Stimulated activated CD8-positive, alpha-beta memory T cell treated with anti-CD3 and anti-CD28 coated beads, Interleukin-15, amount 100 ng/mL, for 1 hour (primary cell): ENCODE measurements at places on chromosomes 7 and 10.

DNA sequence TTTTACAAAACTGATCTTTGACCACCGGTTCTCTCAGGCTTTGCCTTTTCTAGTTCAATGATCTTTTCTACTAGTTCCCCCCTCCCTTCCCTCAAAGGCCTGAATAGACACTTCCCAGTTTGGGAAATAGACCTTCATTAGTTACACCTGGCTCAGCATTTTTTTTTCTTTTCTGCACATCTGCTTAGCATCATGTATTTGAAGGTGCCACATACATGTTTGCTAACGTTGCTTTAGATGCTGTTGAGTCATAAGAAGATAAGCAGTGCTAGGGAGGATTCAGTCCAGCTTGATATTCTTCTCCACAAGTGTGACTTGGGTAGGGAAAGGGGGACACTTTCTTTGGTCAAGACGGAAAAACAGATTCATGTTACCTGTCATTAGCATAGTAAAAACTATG lies 78.3 kb downstream of the BICC1 start:
- DNase-seq, result no peak

DNA sequence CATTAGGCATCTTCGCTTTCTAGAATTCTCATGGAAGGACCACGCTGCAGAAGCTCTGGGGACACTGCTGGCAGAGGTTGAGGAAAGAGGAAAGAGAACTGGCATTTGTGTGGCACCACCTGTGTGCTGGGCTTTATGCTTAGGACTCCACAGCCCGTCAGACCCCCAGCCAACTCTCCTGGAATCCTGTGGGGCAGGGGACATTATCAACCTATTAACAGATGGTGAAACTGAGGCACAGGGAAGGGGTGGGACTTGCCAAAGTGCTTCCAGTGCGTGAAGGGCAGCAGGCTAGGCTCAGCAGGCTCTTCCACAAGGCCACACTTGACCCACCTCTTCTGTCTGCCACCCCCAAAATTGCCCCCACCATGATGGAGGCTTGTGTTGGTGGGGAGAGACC lies 46.8 kb downstream of the ZCCHC24 start:
- no peak for DNase-seq

- no peak for DNase-seq
These were observed 50.5 kb downstream of the YKT6 start for GRCh38 chr7:44251269-44251668.

DNA sequence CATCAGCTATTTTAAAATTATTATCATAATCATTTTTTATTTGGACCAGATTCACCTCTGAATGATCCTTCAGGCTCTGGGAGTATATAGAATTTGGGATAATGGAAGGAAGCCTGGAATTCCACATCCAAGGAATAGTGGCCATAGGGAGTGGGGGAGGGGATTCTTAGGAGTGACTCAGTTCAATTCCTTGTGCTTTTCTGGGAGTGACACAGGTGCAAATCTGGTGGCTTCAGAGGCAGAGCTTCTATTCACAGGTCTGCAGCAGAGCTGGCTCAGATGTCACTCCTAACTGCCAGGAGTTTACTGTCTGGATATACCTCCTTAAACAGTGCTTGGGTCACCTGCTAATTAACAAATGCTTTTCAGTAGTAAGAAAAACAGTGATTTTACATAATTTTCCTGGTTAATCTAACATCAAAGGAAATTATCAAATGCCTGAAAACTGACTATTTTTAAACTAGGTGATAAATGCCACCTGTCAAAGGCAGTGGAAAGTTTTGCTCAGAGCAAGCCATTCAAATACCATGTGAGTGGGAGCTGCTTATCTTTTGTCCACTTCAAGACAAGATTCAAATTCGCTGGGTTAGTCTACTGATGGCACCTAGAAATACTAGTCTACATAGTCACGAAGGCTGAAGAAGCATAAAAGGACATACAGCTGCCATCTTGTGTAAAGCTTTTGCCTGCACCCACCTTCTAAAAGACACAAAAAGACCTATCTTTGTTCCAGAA lies 106.7 kb upstream of the LAMB4 start:
- no peak for DNase-seq
